ENCODE measurements at places on chromosomes 12 and 14. TPM values are rescaled to one million over a fixed set of nuclear protein-coding genes. Genes with fewer than 3 reads are reported as not detected.

POTEG gene
- total RNA-seq, result not detected

LDHB gene
- 1,675 TPM for total RNA-seq

SMCO2 gene
- 0.36 TPM for total RNA-seq

ARPC3 gene
- 422 TPM for total RNA-seq

DTX1 gene
- 0.31 TPM for total RNA-seq

IL22 gene
- total RNA-seq, result not detected
